ENCODE measurements at places on chromosomes 12 and 14.

GRCh38 chr12:71465796-71466195 lies 26.2 kb downstream of the LGR5 start:
- DNase-seq, result no peak

DNA sequence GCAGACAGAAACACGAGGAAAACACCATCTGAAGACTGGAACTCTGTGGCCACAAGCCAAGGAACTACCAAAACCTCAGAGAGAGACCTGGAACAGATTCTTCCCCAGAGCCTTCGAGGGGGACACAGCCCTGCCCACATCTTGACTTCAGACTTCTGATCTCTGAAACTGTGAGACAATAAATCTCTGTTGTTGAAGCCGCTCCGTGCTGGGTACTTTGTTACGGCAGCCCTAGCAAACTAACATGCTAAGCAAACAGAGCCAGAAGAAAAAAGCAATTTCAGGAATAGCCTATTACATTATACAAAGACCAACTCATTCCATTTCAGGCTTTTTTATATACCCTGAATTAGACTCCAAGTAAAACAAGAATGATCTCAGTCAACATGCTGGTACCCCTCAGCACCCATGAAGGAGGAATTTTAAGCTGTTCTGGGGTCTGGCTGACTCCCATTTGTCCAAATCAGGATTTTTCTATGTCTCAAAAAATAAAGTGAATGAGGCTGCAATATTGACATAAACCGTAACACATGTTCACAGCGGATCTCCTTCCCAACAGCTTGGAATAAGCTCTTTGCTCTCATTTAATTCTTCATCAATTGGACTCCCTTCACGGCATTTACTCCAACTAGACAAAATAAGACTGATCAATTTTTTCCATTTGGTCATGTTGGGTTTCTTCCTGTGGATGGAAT lies 190.1 kb downstream of the FOXN3 start:
- no peak for DNase-seq

GRCh38 chr12:17928708-17929366 lies 161.2 kb downstream of the RERGL start:
- DNase-seq, result peak; percentile 79

DNA sequence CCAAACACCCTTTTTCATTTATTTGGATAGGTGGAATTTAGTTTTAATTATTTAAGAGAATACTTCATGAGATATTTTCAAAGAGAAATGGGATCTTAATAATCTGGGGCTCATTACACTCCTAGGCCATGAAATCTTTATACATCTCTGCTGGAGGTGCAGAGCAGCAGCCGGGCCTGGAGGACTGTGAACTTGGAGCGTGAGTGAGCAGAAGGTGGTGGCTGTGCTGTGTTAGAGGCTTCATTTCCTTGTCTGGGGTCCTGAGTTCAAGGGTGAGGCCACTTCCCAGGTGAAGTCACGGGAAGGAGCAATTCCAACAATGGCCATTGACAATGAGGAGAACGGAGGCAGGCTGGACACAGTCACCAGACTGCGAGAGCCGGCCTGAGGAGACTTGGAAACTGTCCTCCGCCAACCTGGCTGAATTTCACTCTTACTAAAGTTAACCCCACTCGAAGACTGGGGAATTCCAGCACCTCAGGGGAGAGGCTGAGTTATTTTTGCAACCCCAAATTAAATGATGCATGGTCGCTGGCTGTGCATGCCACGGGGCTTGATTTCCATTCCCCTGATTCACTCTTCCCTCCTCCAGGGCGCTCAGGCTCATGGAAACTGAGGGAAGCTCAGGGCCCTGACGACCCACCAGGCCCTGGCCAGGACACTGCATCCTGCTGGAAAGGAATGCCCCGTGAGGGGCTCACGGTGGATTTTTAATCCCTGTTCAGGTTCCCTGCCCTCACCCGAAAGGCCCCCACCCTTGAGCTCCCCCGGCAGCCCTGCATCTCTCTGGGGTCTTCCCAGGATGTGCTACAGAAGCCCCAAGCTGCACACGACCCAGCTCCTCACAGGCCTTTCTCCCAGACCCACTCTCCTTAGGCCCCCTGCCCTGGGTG lies 22.6 kb upstream of the TRAF3 start:
- DNase-seq, result no peak

GRCh38 chr14:86639146-86639545 lies 1109.2 kb downstream of the FLRT2 start:
- no peak for DNase-seq

GRCh38 chr12:106753526-106753925 lies 21.0 kb upstream of the RIC8B start:
- no peak for DNase-seq

- no peak for DNase-seq
These were observed 353.0 kb downstream of the CCDC91 start for GRCh38 chr12:28543021-28543890.

GRCh38 chr14:105659935-105660527 lies 133.6 kb downstream of the TMEM121 start:
- no peak for DNase-seq

DNA sequence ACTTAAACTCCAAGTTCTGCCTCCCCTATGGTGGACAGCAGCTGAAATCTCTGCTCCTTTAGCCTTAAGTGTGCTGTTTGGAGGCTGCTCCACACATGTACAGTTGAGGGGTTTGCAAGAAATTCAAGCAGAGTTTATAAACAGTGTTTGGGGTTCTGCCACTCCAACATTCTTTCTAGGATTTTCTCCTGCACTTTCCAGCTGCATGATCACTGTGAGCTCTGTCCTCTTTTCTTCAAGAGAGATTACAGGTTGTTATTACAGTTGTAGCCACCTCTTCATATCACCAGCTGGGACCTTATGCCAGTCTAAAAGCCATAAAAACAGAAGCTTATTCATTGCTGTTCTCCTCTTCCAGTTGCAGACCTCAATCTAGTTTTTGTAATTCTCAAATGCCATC lies 8.4 kb downstream of the ZBTB25 start:
- DNase-seq, result no peak

GRCh38 chr12:38154096-38155019 lies 162.2 kb upstream of the ALG10B start:
- DNase-seq, result no peak

DNA sequence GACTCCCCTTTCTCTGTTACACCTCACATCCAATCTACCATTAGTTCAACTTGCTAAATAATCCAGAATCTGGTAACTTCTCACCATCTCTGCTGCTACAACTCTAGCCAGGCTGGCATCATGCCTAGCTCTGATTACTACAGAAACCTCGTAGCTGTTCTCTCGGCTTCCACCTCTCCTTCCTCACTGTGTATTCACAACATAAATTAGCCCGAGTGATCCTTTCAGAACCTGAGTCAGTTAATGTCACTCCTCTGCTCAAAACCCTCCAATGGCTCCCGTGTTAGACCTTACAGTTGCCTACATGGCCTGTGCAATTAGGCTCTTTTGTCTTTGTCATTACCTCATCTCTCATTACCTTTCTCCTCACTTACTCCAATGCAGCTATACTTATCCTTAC lies 139.4 kb downstream of the PDE3A start:
- DNase-seq, result no peak

DNA sequence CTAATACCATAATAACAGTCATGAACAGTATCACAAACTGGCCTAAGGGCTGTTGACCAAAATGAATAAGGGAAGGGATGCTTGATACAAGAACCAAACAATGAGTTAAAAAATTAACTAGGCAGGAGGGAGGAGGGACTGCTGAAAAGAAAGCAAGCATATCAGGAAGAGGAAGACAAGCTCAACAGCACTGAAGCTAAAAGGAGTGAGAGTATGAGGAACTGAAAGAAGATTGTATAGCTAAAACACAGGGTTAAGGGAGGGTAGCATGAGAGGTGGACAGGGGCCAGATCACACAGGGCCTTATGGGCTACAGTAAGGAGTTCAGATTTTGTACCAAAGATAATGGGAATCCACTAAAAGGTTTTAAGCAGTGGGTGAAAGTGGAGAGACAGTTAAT lies 34.1 kb downstream of the ITGA7 start:
- no peak for DNase-seq

DNA sequence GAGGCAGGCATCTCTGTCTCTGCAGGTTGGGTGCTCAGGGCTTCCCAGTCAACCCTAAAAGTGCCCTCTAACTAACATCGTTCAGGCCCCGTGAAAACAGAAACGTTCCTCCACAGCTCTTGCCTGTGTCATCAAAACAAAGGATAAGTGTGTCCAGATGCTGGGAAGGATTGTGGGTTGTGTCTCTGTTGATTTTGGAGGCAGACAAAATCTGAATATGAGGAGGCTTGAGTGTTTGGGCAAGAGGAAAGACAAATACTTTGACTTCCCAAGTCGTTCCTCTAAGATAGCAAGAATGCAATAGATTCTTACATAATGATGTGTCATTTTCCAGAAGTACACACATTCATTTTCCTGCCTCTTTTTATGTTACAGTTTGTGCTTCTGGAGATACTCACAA lies 52.9 kb downstream of the SERPINA3 start:
- DNase-seq, result no peak

GRCh38 chr12:111453071-111453989 lies 47.6 kb downstream of the SH2B3 start:
- no peak for DNase-seq

DNA sequence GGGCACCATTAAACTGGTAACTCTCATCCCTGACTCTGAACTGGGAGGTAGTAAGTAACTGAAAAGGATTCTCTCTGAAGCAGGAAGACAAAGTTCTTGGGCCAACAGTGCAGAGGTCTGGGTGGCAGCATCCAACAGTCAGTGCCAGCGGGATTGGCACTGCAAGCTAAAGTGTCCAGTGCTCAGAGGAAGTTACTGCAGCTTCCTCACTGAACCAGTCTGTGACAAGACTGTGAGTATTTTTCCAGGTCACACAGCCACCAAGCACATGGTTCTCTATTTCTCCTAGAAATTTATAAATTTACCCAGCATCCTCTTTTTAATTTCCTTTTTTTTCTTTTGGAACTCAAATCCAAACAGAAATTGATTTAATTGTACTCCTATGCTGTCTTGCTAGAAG lies 81.6 kb upstream of the FAR2 start:
- no peak for DNase-seq

DNA sequence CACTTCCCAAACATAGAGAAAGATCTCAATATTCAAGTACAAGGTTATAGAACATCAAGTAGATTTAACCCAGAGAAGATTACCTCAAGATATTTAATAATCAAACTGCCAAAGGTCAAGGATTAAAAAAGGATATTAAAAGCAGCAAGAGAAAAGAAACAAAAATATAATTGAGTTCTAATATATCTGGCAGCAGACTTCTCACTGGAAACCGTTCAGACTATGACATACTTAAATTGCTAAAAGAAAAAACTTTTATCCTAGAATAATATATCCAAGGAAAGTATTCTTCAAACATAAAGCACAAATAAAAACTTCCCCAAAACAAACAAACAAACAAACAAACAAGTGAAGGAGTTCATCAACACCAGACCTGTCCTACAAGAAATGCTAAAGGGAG lies 92.4 kb downstream of the FSCB start:
- no peak for DNase-seq

DNA sequence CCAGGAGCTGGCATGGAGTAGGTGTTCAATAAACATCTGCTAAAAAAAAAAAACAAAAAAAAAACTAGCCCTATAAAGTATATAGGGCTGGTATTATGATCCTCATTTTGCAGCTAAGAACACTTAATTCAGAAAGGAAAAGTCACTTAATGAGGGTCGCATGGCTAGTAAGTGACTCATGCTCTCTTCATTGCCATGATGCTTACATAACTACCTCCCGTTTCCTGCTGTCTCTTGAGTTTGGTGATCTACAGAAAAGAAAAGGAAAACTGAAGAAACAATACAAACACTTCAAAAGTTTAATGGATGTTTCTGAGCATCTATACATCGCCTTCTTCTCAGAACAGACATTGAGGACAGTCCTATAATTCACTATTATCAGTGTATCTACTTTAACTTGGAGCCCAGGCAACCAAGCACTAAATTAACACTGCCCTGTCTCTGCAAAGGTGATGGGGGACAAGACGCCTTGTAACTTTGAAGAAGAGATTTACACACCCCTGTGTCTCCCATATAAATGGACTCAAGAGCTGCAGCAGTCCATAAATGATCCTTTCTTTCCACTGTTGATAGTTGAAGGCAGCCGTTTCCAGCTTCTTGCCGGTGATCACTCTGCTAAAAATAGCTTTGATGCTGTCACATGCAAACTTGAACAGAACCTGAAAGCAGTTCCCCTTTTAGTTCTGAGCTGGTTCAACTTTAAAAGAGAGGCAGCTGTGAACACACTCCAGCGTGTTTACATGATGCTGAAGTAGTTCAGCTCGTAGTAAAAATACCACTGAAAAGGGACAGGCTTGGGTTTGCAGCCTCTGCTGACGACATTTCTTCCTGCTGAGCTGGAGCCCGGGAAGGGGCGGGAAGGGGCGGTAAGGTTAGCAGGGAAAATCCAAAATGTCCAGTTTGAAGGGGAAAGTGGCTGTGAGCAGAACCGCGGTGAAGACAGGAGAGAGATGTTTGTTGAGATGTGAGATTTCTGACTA lies 113.3 kb downstream of the FOXN3 start:
- DNase-seq, result peak; percentile 3

DNA sequence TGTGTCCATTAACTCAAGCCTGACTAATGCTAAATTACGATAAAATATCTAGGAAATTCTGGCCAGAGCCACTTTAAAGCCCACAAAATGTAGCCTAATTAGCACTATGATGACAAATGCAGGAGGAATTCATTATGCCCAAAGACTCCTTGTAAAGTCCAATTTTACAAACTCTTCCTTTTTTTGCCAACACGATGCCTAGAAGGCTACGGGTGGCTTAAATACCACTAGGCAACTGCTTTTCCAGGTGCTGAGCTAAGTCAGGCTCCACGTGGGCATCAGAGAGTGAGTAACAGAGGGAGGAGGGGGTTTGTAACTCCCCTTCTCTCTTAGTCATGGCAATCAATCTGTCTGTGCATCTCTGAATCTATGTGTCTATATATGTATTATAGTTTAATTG lies 172.4 kb upstream of the NTF3 start:
- DNase-seq, result peak; percentile 65

- no peak for DNase-seq
These were observed 1.2 kb upstream of the ALDH1L2 start for GRCh38 chr12:105085501-105085900.

- DNase-seq, result peak; percentile 96
These were observed 45.0 kb upstream of the OR6J1 start for GRCh38 chr14:22689199-22689598.

GRCh38 chr14:98130691-98131090 lies 1141.3 kb downstream of the BCL11B start:
- DNase-seq, result peak; percentile 32

GRCh38 chr14:52780893-52781292 lies 10.5 kb downstream of the GNPNAT1 start:
- DNase-seq, result no peak

DNA sequence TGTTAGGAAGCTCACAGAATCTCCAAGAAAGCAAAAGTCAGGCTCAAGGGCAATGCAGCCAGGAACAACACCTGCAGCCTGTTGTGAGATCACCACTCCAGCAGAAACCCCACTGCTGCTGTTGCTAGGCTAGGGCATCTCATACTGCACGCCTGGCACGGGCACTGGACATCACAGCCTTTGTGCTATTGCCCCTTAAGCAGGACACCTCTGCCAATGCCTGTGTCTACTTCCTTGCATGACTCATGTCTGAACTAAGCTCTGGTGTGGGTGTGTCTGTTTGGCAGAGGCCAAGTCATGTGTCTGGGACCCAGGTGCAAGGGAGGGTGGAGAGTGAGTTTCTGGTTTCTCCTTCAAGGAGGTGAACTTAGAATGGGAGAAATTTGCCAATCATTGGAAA lies 10.0 kb upstream of the DDX47 start:
- peak; percentile 100 for DNase-seq

- no peak for DNase-seq
These were observed 12.6 kb upstream of the OAS1 start for GRCh38 chr12:112894128-112894527.

Data from mammary epithelial cell (primary cell).